ENCODE measurements at places on chromosomes 1 and 21. TPM values are rescaled to one million over a fixed set of nuclear protein-coding genes. Genes with fewer than 3 reads are reported as not detected.

GRCh38 chr1:78996791-78997190 is 9.7 kb downstream of the ADGRL4 start:
- no peak for DNase-seq

DNA sequence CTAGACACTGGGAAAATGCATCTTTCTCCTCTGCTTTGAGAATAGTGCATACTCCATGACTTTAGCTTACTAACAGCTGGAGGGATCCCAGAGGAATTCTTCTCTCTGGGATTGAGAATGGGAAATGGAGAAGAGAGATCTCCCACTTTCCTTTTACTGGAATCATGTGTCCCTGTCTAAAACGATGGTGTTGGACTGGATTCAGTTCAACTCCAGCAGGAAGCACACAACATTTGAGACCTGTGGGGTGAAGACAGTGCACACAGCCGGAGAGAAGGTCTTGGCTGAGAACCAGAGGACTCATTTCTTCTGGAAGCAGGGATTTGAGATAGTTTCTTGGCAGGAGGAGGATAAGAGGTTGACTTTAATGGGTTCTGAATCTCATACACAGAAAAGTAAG is 58.7 kb downstream of the TRABD2B start:
- DNase-seq, result no peak

GRCh38 chr1:44113095-44113609 is 5.5 kb upstream of the KLF17 start:
- no peak for DNase-seq

- DNase-seq, result no peak
Observed at GRCh38 chr1:52032124-52032784, 1.4 kb downstream of the KTI12 start.

The ITLN1 gene
- 0.84 TPM for polyA plus RNA-seq

The TMIGD3 gene
- polyA plus RNA-seq, result 0.51 TPM

All from psoas muscle (tissue), 8 donors.